Stimulated activated CD8-positive, alpha-beta memory T cell treated with anti-CD3 and anti-CD28 coated beads, Interleukin-7, amount 100 ng/mL, for 1 hour (primary cell): ENCODE measurements at places on chromosomes 2 and 18.

DNA sequence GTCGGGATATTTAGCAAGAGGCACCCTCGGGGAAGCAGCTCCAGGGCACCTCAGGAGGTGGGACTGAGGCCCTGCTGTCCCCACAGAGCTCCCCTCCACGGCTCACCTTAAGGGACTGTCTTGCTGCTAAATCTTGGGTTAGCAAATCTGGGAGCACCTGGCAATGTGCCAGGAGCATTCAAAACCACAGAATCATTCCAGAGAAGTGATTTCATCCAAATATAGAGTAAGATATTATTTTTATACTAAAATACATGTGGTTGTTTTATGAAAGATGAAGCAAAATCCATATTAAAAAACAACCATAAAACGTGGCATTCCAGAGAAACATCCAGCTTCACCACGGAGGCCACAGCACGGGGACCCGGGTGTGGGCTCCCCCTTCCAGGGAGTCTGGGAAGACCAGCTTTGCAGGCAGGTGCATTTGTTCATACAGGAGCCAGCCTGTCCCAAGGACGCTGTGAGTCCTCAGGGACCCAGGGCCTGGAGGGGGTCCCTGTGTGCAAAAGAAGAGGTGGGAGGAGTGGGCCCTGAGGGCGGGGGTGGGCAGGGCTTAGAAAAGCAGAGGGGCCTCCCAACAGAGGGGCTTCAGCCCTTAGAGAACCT, 16.3 kb downstream of the HS1BP3 start:
- no peak for DNase-seq

GRCh38 chr18:13760047-13760446, 33.6 kb downstream of the RNMT start:
- no peak for DNase-seq

DNA sequence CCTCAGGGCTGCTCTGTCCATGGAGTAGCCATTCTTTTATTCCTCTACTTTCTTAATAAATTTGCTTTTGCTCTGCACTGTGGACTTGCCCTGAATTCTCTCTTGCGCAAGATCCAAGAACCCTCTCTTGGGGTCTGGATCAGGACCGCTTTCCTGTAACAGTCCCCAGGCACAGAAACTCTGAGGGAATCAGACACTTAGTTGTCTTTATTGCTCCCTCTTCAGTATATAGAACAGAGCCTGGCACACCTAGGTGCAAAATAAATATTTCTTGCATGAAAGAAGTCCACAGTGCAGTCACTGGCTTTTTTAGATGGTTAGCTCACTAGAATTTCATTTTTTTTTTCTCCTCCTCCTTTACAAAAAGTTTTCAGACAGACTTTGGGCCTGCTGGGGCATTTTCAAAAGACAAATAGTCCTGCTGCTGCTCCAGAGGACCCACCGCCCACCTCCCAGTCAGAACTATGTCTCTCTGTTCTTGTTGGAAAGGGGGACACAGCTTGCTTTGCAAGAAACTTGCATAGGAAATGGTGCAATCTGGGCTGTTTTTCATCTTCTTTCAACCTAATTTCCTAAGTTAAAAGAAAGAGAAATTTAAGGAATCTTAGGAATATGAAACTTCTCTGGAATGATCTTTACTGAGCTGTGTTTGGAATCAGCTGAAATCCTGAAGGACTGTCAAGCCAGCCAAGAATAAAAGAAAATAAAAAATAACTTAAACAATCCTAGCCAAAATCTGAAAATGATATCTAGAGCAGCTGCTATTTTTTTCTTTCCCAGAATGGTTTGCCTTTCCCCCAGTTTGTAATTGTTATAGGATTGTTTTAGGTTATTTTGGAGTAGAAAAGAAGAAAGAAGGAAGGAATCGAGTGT, 31.7 kb upstream of the MAP4K3 start:
- DNase-seq: no peak

DNA sequence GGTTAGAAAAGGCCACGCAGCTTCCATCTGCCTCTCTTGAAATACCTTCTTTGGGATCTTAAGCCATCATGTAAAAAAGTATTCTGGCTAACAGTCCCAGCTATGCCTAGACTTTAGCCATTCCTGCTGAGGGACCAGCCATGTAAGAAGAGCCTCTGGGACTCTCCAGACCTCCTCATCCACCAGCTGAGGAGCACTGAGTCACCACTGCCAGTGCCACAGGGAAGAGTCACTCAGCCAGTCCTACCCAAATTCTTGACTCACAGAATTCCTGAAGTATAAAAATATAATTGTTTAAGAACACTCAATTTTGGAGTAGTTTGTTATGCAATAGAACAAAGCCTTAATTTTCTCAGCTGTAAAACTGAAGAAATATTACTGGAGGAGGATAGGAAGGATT, 436.7 kb downstream of the ZEB2 start:
- DNase-seq: no peak

GRCh38 chr2:133253793-133254192, 314.5 kb downstream of the NCKAP5 start:
- DNase-seq: no peak

GRCh38 chr2:80330527-80331450, 26.2 kb upstream of the LRRTM1 start:
- DNase-seq: no peak

GRCh38 chr2:202624133-202624532, 10.6 kb upstream of the FAM117B start:
- no peak for DNase-seq

- DNase-seq: no peak
These were observed 59.6 kb upstream of the REL start for GRCh38 chr2:60821587-60822302.

GRCh38 chr18:64149916-64150438, 1.1 kb upstream of the LINC00305 start:
- DNase-seq: no peak

DNA sequence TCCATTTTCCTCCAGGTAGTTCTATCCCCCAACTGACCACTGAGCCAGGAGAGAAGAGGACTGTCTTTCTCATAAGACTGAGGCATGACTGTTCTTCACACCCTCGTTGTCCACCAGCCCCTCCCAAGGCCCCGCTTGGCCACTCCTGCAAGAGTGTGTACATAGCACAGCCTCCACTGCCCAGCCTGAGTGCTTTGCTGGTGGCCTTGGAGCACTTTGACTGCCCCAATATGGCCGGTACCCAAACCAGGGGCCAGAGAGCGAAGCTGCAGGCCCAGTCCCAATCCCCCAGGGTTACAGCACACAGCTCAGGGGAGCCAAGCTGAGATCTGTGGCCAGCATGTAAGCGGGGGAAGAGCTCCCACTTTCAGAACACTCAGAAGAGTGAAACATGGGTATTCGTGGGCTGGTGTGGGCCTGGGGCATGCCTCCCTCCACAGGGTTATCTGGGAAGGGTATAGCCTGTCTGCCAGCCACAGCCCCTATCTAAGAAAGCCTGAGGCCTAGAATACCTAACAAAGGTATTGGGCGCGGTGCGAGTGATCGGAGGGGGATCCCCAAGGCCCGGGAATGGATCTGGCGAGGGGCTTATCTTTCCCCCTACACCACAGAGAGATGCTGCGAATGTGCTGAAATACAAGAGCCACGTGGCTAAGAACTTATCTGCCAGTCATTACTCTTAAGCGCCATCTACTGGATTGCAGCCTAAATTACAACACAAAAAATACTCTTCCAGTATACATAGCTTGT, 163.8 kb downstream of the WDPCP start:
- no peak for DNase-seq

- no peak for DNase-seq
These were observed 154.5 kb downstream of the AGPS start for GRCh38 chr2:177547122-177547521.

GRCh38 chr2:54603796-54604195, 119.7 kb upstream of the EML6 start:
- DNase-seq: no peak

- DNase-seq: no peak
These were observed 483.3 kb downstream of the PLCL1 start for GRCh38 chr2:198287706-198288105.

DNA sequence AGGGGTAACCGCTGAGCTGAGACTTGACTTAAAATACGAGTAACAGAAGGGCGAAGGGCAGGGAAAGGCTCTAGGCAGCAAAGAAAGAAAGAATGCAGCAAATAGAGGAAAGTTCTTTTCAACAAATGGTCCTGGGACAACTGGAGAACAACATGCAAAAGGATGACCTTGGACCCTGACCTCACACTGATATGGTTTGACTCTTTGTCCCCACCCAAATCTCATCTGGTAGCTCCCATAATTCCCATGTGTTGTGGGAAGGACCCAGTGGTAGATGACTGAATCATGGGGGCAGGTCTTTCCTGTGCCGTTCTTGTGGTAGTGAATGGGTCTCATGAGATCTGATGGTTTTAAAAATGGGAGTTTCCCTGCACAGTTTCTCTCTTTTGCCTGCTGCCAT, 33.9 kb downstream of the ST3GAL5 start:
- no peak for DNase-seq

DNA sequence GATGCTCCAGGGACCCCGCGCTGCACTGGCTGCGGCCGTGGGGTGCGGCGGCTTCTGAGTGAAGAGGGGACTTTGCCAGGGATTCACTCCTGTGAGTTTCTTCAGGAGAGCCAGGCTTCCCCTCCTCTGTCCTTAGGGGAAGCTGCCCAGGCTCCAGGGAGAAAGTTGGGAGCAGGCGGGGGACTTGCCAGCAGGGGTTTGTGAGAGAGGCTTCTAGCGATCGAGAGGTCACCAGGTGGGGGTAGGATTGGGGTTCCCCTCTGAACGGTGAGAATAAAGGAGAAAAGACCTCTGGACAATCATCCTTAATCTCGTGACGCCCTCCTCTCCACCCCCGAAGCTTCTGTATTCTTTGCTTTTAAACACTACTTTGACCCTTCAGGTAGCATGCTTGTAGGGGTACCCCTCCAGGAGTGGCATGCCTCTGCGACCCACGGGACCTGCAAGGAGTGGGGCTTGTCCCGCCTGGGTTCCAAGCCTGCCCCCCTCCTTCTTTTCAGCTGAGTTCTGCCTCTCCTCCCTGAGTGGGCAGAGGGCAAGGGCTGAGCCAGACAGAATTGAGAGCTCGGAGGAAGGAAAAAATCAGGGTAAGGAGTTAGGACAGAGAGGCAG, 601 bp downstream of the PROKR1 start:
- DNase-seq: no peak

GRCh38 chr18:72922895-72923294, 55.1 kb upstream of the NETO1 start:
- no peak for DNase-seq

- no peak for DNase-seq
These were observed 176.0 kb downstream of the UXS1 start for GRCh38 chr2:106018141-106018540.

DNA sequence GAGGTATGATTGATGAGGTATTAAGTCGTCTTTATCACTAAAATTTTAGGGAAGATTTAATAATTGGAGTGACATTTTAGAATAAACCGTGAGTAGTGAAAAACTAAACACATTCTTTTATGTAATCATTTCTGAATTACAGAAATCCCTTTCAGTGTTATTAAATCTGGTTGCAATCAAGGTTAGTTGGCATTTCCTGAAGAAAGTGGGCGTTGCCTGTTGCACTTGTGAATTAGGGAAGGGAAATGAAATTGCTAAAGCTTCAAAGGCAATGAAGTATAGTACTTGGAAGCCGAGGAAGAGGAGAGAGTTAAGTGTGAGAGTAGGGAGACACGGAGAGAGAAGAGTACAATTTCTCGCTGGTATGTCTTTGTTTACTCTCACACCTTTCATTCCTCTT, 274.5 kb downstream of the SLC8A1 start:
- no peak for DNase-seq

DNA sequence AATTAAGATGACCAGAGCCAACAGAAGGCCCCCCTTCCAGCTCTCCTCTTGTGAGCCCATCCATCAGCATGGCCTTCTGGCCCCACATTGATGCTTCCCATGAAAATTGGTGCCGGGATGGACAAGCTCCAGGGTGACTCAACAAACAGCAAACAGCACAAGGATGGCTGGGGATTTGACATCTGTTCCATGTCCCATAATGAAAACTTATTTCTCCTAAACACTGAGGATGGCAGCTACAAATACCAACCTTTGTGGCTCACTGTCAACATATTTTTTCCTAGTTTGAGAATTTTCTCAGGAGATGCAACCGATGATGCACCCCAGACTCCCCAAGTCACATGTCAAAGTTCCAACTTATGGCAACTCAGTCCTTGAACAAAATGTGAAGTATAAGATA, 169.6 kb upstream of the SIX2 start:
- no peak for DNase-seq

DNA sequence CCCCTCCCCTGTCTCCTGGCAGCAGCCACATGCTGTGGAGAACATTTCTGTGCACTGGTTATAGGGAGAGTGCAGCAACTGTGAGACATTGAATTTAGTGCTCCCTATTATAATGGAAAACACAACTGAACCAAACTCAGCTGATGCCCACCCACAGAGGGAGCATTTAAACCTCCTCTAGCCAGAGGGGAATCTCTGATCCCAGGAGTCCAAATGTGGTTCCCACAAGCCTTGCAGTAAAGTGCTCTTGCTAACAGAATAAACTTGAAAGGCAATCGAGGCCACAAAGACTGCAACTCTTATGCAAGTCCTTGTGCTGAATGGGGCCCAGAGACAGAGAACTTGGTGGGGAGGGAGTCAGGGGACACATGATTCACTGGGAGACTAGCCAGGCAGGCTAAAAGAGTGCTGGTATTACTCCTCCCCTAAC, 638.8 kb upstream of the VRK2 start:
- DNase-seq: no peak

DNA sequence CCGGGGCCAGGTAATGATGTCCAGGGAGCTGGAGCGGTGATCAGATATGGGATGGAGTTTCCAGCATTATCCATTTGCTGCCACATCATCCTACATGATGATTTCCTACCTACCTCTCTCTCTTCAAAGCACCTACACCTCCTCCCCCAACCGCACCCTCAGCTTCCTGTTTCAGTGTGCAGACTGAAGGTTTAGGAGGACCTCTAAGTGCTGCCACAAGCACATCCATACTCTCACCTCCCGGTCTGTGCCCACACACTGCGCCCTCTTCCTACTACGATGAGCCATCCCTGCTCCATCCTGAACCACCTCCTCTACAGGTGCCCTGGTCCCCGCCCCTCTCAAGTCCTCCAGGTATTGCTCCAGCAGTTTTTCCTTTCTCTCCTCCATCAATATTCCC, 123.7 kb downstream of the ALPK2 start:
- DNase-seq: no peak

- no peak for DNase-seq
These were observed 62.6 kb downstream of the NFATC1 start for GRCh38 chr18:79458131-79458838.

DNA sequence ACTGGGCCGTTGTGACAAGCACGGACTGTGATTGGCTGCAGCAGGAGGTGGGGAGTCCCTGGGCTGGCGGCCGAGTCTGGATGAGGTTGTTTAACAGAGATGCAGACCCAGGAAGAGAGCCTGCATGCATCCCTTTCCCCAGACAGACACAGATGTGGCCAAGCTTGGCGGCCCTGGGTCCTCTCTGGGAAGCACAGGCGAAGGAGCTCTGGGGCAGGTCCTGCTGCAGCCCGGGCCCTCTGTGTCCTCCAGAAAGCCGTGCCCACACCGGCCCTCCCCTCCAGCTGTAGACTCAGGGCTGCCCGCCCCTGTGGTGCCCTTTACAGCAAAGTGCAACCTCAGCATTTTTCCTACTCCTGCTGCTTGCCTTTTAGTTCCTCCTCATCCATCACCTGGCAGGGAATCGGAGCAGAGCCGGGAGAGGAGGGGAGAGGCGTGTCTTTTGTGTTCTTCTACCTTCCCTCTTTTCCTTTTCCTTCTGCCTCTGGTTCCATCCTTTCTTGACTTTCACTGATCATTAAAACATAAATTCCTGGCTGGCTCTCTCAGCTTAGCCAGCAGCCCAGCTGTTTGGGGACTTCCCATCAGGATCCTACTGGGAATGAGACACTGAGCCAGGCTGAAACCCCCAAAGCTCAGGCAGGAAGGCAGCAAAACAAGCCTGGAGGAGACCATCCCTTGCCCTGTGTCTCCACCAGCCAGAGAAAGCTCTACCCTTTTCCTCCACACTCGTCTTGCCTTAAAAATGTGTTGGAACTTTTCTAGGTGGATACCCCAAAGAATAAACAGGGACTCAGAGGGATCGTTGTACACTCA, 75.0 kb downstream of the CTIF start:
- DNase-seq: no peak
